ENCODE measurements at places on chromosomes 4 and X.

DNA sequence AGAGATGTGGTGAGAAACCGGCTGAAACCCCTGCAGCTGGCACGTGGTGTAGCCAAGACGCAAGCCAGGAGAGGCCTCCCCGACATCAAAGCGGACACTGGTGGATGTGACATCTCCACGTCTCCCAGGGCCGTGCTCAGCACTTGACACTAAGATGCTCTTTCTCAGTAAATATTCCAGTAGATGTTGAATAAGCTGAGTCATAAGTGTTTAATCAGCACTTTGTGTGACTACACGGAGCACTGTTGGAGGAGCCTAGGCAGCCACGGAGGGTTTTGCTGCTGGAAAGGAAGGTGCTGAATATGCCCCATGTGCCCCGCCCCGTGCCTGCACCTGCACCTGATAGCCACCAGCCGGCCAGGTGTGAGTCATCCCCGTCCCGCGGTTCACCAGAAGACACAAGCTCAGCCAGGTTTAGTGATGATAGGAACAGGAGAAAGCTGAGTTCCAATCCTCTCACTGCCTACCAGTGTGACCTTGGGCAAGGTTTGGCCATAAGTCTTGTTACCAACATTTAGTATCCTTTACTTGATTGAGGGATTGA is 29.0 kb upstream of the C4orf50 start:
- no peak for DNase-seq

- DNase-seq: no peak
Observed at GRCh38 chr4:118772081-118772766, 63.7 kb downstream of the SEC24D start.

- DNase-seq: no peak
Observed at GRCh38 chr4:182425302-182425701, 182.1 kb downstream of the TENM3 start.

DNA sequence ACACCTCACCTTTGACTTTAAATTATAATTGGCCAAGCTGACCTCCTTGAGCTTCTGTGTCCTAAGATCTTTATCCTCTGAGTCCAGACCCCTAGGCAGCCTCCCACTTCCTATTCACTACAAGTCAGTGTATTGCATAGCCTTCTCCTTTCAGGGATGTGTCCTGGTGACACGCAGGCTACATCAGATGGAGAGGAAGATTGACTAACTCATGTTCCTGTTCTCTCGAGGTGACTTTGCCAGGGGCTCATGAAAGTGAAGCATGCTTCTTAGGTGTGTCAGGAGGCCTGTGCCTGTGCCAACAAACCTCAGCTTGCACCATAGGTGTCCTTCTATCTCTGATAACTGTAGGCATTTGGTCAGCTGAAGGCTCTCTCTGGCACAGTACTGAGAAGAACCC is 195.7 kb upstream of the HS3ST1 start:
- no peak for DNase-seq

DNA sequence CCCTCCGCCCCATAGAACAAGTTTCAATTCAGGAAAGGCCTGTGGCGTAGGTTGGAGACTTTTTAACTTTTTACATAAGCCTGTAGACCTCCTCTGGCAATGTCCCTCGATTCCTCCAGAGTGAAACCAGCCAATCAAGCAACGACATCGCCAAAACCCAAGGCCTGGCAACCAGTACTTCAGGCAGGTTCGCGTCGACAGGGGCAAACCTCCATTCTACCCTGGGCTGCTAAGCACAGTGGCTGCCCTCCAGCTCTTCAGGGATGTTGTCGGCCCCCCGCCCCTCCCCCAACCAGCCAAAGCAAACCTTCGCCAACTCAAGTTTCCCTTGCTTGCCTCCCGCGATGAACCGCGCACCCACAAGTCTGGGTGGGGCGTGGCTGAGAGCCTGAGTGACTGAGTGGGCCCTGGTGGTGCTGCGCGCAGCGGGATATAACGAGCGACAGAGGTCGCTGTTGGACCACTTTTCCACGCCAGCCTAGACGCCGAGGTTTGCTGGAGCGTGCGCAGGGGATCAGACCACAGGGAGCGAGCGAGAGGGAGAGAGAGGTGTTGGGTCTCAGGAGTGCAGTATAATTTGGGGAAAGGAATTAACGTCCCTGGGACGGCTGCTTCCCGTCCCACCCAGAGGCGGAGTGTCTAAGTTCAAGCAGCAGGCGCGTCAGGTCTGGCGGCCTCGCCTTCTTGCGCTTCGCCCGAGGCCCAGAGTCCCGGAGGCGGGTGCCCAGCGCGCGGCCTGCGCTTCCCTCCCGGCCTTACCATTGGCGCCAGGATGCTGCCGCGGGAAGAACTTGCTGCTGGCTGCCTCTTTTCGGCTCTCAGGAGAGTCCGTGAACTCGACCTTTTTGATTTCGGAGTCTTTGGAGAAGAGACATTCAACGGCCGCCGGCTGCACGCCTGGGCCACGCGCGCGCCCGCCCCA is 9.0 kb upstream of the PITX2 start:
- DNase-seq: peak; percentile 74

DNA sequence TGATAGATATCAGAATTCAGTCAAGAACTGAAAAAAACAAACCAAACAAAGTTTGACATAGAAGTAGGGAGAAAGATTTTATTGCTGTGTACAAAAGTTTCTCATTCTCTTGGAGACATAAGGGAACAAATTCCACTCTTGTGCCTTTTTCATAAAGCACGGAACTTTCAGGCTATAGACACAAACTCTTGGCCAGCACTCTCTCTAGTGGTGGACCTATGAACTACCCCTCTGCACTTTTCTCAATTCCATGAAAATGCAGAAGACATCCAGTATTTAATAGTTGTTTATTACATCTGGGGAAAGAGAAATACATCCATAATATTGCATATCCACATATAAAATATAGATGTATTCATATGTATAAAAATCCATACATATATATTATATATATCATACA is 291.6 kb upstream of the HS3ST1 start:
- DNase-seq: no peak

GRCh38 chr4:55157559-55158277 is 32.3 kb upstream of the KDR start:
- DNase-seq: no peak

DNA sequence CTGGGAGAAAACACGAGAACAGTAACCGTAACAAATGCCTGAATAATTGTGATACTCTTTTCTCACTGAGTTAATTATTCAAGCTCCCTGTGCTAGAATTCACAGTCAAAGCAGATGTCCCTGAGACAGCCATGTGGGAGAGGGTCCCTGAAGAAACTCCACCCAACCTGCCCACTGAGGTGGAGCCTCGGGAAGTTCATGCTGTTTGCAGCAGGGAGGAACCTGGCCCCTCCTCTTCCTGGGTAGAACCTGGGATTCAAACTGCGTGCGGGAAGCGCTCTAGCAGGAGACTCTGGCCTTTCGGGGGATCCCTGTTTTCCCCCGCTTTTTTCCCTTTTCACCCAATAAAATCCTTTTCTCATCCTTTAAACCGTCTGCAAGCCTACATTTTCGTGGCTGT is 20.2 kb upstream of the RHOH start:
- DNase-seq: no peak

GRCh38 chr4:88029556-88029955 is 22.1 kb downstream of the PKD2 start:
- DNase-seq: no peak

- DNase-seq: no peak
Observed at GRCh38 chr4:33512397-33512796, 2731.9 kb downstream of the ARAP2 start.

- DNase-seq: no peak
Observed at GRCh38 chr4:94307231-94307871, 35.3 kb downstream of the HPGDS start.

DNA sequence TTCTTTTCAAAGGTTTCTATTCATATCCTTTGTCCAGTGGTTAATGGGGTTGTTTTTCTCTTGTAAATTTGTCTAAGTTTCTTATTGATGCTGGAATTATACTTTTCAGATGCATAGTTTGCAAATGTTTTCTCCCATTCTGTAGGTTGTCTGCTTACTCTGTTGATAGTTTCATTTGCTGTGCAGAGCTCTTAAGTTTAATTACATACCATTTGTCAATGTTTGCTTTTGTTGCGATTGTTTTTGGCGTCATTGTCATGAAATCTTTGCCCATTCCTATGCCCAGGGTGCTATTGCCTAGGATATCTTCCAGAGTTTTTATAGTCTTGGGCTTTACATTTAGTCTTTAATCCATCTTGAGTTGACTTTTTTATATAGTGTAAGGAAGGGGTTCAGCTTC is 21.2 kb upstream of the UGT8 start:
- no peak for DNase-seq

DNA sequence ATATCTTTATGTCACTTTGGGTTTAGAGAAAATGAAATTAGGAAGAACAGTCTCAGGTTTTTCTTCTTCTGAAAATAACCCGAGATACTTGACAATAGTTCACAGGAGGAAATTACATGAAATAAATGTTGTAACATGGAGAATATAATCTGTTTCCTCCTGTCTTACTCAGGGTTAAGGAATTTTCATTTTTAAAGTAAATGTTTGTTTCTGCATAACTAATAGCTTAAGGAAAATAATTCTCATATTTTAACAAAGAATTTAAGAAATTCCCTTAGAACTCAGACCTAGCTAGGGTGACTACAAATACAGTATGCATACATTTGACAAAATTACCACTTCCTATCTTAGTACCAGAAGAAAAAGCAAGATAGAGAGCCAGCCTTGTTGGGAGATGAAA is 17.2 kb upstream of the SPRY1 start:
- DNase-seq: no peak

DNA sequence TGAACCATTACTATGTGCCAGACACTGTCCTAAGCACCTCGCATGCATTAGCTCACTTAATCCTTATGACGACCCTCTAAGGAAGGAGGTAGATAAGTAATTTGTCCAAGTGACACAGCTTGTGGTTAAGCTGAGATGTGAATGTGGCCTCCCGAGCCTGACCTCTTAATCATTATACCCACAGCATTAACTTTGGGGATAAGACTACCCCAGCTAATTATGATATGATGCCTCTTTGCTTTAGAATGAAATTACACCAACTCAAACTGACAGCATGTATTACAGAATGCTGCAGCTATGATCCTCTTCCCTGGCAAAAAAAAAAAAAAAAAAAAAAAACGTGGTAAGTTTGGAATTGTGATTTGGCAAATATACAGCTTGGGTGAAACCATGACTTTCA is 53.5 kb downstream of the APBB2 start:
- no peak for DNase-seq

DNA sequence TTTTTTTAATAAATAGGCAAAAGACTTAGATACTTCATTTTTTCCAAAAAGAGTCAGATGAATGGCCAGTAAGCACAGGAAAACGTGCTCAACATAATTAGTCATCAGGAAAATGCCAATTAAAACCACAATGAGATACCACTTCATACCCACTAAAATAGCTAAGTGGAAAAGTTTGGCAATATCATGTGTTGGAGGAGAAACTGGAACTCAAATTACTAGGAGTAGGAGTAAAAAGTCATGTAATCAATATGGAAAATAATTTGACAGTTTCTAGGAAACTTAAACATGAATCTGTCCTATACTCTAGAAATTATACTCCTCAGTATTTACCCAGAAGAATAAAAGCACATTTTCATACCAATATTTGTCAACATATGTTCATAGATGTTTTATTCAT is 449.8 kb downstream of the INPP4B start:
- DNase-seq: no peak

GRCh38 chrX:22345884-22346283 is 73.2 kb downstream of the CBLL2 start:
- no peak for DNase-seq

- DNase-seq: no peak
Observed at GRCh38 chr4:61094854-61095598, 105.1 kb upstream of the ADGRL3 start.

DNA sequence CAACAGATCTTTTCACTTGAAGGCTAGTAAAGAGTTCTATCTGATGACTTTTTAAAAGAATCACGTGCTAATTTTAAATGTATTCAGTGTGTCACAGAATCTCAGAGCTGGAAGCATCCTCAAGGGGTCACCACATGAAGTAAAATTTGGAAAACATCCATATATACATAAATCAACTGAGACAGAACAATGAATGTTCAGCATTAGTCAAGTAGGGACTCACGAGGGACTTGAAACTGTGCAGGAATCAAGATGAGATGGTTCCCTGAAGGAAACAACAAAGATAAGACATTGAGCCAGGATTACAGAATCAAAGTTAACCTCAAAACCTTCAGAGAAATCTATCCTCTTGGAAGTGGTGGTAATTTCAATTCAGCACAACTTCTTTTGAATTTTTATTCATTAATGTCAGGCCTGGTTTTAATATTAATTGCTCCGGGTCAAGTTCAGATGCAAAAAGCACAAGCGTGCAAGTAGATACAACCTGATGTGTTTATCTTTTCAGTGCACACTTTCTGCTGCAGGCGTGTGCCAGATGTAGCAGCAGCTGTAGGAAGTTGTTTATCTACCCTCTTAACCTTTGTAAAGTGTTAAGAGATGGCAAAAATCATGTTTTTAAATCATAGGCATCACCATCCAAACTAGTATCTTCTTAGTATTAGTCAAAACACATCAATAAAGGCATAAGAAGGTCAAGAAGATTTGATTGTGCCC is 87.7 kb upstream of the SRD5A3 start:
- no peak for DNase-seq

Data from AG09309 (cell line).